ENCODE measurements at places on chromosomes 1 and 21.

DNA sequence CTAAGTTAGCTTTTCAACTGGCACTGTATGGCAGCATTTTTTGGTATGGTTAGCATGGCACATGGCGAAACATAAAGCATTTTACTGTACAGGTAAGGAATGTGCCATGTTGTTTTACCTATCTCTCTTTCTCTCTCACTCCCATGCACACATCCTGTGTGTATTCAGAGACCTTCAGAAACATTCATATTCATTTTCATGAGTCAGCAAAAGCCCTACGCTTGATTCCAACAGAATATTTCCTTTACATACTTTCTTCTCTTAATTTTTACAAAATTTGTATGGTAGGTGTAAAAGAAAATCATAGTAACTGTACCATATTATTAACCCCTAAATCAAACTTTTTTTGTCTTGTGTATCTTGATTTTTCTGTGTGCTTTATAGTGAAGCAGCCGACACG is 10.3 kb downstream of the SRSF11 start:
- DNase-seq: no peak

GRCh38 chr1:17246971-17247370 is 1.9 kb upstream of the PADI3 start:
- DNase-seq: no peak

DNA sequence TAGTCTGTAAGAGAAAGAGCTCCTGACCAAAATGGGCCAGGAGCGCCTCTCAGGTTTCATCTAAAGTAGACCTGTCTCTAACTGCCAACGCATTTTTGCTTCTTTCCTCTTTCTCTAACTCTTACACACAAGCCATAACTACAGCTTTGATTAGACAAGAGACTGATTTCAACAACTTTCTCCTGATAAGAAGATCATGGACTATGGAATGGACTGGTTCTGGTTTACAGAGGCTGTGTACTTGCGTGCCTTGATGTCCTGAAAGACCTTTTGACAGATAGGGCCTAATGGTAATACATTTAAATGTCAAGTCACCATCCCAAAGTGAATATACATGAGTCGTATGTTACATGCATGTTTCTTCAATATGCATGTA is 3.7 kb upstream of the SETD4 start:
- DNase-seq: no peak

DNA sequence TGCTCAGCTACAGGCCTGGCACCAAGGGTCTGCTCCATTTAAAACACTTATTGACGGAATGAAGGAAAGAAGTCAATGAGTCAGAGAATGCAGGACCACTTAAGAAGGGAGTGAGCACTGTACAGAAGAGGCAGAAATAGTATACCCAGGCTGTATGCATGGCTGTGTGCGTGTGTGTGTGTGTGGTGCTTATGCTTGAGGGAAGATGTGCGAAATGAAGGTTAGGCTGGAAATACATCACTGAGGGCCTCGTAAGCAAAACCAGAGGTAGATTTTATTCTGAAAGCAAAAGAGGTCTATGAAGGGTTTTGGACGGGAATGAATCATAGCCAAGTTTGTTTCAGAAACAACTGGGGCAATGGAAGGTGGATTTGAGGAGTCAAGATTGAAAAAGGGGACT is 9.7 kb upstream of the ADGRB2 start:
- no peak for DNase-seq

DNA sequence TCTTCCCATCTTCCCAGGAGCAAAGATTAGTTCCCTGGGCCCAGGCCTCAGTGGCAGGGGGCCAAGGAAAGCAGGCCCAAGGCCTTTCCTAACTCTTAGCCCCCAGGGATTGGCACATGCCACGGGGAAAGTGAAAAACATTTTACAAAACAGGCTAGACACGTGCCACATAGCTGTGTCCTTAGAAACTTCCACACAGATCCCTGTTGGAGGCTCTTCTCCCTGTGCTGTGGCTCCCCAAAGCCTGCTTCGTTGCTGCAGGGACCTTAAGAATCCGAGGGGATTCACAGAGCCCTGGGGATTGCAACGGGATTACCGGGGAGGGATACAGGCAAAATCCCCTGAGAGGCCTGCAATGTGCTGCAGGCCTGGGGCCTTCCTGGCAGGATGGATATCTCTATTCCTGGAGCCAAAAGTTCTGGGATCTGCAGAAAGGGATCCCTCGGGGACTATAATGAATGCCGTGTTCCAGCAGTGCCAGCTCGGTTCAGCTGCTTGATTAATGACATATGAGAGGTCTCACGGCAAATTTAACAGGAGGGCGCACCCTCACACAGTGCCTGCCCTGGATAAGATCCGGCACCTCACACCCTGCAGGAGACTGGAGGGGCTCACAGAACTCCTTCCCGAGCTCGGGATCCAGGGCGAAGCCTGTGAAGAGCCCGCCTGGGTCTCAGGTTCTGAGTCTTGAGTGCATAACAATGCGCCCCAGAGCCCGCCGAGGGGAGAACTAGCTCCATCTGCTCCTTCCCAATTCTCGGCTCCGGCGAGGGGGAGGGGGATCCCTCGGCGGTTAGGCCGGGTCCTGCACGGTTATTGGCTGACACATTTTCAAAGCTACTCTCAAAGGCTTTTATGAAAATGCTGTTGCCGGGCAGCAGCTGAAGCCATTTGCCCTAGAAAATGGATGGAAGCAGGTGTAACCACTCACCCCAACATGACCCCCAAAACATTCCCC is 15.3 kb upstream of the RGS8 start:
- no peak for DNase-seq

DNA sequence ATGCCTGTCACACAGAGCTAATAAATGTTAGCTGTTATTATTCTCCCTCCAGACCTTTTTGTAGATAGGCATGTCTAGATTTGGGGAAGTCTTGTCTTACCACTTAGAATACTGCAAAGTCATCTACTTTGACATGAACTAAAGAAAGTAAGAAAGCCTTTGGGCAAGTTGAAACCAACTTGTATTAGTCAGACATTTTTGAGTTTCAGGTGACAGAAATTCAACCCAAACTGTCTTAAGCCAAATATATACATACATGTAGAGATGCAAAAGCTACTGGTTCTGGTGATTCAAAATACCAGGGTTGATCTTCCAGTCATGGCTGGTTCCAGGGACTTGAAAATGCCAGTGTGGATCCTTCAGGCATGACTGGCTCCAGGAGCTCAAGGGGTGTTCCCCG is 276.8 kb upstream of the TMEM51 start:
- DNase-seq: no peak

DNA sequence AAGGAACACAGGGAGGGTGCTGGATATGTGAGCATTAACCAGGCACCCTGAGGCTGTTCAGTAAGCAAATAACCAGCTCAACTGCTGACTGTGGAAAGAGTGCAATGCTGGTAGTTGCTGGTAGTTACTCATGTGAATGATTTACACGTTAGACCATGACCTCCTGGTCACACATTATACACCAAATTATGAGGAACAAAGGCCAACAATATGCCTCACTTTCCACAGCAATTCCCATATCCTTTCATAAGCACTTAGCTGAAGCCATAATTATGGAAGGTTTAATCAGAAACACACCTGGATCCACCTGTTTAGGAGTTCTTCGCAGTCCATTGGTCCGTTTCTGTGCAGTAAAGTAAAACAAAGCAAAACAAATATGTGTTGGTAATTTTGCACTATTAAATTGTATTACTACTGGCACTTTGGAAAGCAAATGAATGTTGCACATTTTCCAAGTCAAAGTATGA is 281.8 kb downstream of the VAV3 start:
- no peak for DNase-seq

DNA sequence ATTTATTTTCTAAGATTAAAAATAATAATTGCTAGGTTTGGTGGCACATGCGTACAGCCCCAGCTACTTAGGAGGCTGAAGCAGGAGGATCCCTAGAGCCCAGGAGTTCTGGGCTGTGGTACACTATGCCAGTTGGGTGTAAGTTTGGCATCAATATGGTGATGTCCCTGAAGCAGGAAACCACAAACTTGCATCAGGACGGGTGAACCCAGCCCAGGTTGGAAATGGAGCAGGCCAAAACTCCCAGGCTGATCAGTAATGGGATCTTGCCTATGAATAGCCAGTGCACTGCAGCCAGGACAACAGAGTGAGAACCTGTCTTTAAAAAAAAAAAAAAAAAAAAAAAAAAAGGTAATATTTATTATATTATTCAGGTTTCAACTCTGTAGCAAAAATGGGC is 92.4 kb upstream of the PGD start:
- no peak for DNase-seq

DNA sequence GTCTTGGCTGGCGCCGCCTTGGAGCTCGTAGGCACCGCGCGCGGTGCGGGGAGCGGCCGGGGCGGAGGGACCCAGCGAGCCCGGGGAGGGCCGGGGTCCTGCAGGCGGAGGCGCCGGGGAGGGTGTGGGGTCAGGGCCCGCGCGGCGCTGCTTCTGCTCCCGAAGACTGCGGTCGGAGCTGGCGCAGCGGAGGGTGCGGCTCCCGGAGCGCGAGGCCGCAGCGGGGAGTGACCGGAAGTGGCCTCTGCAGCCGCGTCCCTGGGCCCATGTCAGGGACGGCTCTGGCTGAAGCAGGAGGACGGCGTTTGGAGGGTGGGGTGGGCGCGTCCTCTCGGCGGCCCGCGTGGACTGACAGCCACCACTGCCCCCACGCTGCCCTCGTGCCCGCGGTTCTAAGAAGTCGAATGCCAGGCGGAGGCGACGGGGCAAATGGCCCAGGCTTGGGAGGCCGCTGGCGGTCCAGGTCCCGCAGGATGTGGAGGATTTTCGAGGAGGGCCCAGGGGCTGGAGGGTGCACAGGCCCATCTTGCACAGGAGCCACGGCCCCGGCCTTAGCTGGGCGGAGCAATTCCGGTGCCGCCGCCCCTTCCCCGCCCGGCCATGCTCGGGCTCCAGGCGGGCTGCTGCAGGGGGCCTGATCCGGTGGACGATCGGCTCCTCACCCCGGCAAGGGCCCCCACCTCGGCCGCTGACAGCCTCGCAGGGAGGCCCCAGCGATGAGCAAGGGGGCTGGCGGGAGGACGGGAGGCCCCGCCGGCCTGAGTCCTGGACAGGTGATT is 7.7 kb upstream of the ZNF669 start:
- DNase-seq: no peak

DNA sequence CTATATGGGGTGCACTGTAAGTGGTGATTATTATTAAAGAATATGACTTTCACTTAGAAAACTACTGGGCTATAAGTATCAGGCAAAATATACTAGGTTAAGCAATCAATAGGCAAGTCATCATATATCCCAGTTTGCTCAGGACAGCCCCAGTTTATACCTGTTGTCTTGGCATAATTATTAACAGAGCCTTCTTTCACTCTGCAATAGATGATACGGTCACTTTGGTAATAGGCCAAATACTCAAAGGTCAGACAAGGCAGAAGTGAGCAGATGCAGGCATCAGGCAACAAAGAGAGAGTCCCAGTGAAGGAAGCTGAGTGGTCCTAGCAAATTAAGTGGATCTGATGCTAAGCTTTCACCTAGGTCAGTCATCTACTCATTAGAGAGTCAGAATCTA is 599.9 kb downstream of the LMO4 start:
- no peak for DNase-seq

DNA sequence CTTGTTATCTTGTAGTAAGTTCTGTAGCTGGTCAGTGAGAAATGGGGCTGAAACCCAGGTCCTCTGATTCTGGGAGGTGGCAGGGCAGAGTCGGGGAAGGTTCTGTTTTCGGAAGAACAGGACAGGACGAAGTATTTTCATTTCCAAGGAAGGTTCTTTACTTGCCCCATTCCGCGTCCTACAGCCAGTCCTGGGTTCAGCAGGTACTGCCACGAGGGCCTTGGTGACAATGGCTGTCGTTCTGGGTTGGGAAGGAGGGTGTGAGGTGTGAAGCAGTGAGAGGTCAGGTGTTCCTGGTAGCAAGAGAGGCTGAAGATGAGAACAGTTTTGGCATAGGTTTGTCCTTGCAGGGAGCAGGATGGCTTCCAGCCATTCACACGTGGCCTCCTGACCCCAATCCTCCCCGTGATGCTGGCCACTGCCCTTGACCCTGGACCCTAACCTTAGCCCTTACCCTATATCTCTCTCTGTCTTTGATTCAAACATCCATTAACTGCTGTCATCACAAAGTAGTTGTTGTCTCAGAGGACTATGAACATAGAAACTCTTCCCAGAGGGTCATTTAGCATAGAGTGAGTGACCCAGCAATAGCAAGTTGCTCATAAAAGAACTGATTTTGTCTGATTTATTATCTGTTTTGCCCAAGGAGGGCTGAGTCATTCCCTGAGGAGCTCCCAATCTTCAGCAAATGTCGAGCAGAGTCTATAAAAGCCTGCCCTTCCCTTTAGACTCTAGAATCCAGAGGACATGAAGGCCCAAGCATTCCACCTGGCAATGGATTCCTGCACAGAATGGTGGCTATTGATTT is 25.0 kb downstream of the VASH2 start:
- DNase-seq: no peak

DNA sequence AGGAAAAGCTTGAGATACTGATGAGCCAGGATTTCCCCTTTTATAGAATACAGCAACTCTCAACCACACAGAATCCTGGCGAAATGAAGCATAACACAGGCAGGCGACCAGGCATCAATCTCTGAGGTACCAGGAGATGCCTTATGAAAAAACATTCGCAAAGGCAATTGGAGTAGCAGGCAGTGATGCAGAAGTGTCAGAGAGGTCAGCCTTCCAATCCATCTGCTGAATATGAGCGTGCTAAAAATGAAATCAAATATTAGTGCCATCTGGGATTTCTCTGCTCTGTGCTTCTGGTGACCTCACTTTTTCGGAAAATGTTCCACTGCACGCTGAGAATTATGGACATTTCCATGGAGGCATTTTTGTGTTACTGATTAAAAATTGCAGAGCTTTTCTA is 258.8 kb downstream of the VAV3 start:
- no peak for DNase-seq

DNA sequence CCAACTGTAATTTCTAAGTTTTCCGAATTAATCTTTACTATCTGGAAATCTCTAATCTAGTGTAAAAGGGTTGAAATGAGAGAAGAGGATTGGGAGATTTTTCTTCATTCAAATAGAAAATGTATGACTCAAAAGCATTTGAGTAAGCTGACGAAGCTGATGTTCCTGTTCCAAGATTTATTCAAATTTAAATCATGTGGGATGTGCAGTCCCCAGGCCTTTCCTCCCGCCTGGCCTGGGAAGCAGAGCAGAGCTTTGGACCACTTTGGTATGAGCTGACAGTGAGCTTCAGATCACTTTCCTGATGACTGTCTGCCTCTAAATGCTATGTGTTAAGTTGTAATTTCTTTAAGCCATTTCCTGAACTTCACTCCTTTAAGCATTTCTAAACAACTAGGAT is 192.0 kb downstream of the DHRS3 start:
- DNase-seq: no peak
